NCI-H748 treated with DMSO at 0.1 percent for 48 hours (cell line): ENCODE measurements at places on chromosomes 6 and 20.
A peak's percentile ranks its signal among the peaks of the same experiment; 100 is the strongest.

DNA sequence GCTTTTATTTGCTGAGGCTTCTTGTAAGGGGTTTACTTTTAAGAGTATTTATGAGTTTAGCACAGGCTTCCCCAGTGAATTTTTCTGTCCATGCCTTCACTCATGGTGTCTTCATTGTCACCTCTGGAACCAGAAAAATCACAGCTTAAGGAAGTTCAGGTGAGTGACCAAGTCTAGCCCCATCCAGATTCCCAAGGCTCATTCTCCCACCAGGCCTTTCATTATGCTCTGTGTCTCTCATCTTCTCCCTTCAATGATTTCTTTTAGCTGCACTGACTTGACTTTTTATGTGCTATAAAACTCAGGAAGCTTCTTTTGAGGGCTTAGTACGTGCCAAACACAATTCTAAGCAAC lies 64.9 kb upstream of the NEDD9 start:
- no peak for DNase-seq

DNA sequence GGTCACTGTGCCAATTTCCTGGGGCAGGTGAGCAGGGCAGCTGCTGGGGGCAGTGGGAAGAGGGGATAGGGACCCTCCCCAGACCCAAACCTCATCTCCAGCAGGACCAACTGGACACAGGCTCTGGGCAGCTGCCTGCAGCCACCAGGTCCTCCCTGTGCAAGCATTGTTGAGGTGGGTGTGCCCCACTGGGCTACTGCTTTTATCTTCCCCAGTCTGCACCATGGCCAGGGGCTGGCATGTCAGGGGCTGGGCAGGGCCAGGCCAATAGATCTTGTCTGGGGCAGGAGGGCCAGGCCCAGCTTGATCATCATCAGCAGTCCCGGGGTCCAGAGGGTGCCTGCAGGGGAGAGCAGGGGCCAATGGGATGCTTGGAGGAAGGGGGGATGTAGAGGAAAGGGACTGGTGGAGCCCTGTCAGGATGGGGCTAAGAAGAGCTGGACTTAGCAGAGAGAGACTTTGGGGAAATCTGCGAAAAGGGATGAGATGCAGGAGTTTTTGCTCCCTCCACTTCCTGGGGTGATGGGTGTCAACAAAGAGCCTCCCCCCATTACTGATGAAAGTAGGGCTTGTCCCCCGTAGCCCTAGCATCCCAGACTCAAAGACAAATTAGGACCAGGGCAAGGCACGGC lies 5.7 kb downstream of the EBF4 start:
- DNase-seq = no peak

GRCh38 chr6:42049948-42050296 lies 402 bp upstream of the TAF8 start:
- DNase-seq = no peak

GRCh38 chr20:59149678-59150504 lies 13.7 kb upstream of the ZNF831 start:
- DNase-seq = no peak

DNA sequence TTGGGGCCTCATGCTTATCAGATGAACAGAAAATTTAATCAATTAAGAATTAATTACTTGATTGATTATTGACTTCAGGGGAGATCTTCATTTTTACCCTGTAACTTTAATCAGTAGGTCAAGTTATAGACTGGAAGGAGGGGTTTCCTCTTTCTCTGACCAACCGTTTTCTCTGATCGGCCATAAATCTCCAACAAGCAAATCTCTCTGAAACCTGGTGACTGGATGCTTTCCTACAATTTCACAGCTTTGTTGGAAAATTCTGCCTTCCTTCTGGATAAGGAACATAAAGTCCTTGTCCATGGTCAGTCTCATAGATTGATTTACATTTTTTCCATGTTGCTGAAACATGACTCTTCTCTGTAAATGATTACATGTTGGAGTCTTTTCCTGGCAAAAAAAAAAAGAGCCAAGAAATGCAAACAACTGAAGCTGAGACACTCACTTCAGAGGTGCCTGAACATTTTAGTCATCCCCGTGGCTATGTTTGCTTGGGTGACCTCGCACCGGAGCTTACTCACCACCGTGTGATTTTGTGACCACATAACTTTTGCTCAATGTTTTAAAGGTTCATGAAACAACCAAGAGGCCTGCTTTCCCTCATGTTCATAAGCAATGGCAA lies 31.0 kb downstream of the IRF4 start:
- DNase-seq = no peak

- no peak for DNase-seq
Observed at GRCh38 chr20:29873946-29874345, 1383.5 kb upstream of the DEFB115 start.

DNA sequence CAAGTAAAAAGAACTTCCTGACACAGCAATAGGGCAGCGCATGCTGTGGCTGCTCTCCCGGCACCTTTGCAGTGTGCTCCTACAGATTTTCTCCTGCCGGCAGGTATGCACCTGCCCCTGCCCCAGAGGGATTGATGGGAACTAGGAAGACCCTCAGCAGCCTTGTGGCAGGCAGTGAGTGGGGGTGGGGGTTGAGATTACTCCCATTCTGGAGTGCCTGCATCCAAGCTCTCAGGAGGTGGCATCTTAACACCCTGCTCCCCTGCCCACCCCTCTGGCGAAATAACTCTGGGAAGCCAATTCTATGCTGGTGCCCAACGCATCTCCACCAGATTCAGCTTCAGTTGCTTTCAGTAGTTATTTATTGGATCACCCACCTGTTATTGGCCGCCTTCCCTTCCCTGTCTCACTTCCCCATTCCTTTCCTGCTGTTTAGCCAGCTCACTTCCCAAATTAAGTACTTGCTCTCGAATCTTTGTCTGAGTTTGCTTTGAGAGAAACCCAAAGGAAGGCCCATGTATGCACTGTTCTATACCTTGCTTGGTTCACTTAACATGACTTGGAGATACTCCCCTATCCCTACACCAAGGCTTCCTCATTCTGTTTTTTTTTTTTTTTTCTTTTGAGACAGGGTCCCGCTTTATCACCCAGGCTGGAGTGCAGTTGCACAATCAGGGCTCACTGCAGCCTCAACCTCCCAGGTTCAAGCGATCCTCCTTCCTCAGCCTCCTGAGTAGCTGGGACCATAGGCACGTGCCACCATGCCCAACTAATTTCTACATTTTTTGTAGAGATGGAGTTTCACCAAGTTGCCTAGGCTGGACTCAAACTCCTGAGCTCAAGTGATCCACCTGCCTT lies 29.3 kb upstream of the SLC23A2 start:
- DNase-seq = no peak

- DNase-seq = no peak
Observed at GRCh38 chr6:143867236-143867635, 3.0 kb downstream of the ZC2HC1B start.

- no peak for DNase-seq
Observed at GRCh38 chr20:5357946-5358345, 41.2 kb upstream of the PROKR2 start.

GRCh38 chr20:24163506-24163905 lies 174.9 kb upstream of the GGTLC1 start:
- no peak for DNase-seq

DNA sequence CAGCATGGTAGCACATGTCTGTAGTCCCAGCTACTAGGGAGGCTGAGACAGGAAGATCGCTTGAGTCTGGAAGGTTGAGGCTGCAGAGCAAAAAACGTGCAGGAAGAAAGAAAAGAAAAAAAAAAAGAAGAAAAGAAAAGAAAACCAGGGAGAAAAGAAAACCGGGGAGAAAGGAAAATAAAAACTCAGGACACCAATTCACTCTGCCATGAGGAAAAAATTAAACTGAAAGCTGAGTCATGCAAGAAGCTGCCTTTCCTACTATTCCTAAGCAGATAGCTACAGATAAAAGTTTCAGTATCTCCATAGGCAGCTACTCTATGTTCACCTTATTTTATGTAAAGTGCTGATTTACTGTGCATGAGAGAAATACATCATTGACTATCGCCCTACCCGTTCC lies 10.5 kb downstream of the PTGIS start:
- no peak for DNase-seq

DNA sequence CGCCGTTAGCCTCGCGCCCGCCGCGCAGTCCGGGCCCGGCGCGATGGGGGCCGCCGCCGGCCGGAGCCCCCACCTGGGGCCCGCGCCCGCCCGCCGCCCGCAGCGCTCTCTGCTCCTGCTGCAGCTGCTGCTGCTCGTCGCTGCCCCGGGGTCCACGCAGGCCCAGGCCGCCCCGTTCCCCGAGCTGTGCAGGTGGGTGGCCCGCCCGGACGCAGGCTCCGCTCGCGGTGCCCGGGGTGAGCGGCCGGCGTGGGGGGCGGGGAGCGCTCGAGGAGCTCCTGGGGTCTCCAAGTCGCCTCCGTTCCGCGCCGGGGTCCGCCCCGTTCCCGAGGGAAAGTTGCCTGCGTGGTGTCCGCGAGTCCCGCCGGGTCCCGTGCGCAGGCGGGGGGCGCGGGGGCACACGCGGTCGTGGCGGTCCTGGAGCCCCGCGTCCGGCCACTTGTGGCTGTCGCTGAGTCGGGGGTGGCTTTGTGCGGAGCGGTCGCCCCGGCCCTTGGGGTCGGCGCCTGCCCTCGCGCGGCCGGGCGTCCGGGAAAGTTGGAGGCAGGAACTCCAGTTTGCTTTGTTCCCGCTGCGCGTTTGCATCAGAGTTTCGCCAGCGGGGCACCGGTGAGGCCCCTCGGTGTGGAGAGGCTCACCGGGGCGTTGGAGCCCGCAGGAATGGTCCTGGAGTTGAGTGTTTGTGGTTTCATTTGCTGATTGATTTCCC lies 476 bp downstream of the IGF2R start:
- DNase-seq = no peak

- DNase-seq = no peak
Observed at GRCh38 chr6:152700427-152700826, 2.7 kb downstream of the MYCT1 start.

DNA sequence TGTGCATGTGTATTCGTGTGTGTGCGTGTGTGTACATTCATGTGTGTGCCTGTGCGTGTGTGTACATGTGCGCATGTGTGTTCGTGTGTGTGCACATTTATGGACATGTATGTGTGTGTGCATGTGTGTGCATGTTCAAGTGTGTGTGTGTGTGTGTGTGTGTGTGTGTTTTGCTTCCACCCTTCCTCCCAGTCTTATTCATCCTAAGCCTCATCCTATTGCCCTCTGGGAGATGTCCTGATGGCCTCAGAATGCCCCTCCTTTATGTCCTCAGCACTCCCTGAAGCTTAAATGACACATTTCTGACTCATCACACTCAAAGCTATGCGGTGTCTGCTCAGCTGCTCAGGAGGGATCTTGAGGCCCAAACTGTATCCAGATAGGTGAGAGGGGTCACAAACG lies 76.6 kb upstream of the CCDC167 start:
- no peak for DNase-seq

GRCh38 chr6:6925391-6926164 lies 182.2 kb upstream of the RREB1 start:
- no peak for DNase-seq

GRCh38 chr6:56289721-56290120 lies 42.3 kb upstream of the COL21A1 start:
- DNase-seq = no peak

GRCh38 chr6:163756079-163756478 lies 341.6 kb downstream of the QKI start:
- DNase-seq = no peak

- no peak for DNase-seq
Observed at GRCh38 chr20:10209091-10209490, 9.5 kb upstream of the SNAP25 start.

GRCh38 chr6:78861509-78861908 lies 5.8 kb upstream of the IRAK1BP1 start:
- DNase-seq = no peak

- DNase-seq = no peak
Observed at GRCh38 chr20:57659517-57660180, 39.4 kb upstream of the ZBP1 start.

GRCh38 chr20:10481676-10482075 lies 46.6 kb downstream of the SLX4IP start:
- DNase-seq = no peak

- no peak for DNase-seq
Observed at GRCh38 chr20:61073376-61073775, 178.7 kb upstream of the CDH4 start.

- DNase-seq = peak; percentile 6
Observed at GRCh38 chr6:145453376-145453775, 281.9 kb downstream of the EPM2A start.

- peak; percentile 64 for DNase-seq
Observed at GRCh38 chr6:16130932-16131387, 2.1 kb downstream of the MYLIP start.

- DNase-seq = peak; percentile 5
Observed at GRCh38 chr6:38974389-38975151, 74.0 kb upstream of the GLP1R start.

GRCh38 chr6:1984346-1984994 lies 260.9 kb downstream of the GMDS start:
- no peak for DNase-seq

- DNase-seq = no peak
Observed at GRCh38 chr6:56539527-56540105, 103.1 kb downstream of the DST start.

DNA sequence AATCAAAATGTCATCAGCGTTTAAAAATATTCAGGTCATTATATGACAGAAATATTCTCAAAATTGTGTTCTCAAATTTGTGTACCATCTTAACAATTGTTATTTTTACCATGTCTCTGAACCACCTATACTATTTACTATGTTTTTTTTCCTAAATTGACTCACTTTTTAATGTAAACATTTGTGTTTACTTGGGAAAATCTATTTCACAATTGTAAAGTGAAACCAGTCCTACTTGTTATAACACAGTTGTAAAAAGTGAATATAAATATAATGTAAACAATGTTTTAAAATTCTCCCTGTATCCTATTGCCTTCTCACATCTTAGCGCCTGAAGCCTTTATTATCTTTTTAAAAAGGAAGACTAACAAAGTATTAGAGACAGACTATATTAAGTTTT lies 83.5 kb downstream of the ADGRG6 start:
- no peak for DNase-seq
